ENCODE measurements at places on chromosomes 2 and 18.

- DNase-seq: no peak
Observed at GRCh38 chr2:240277073-240277806, 136.8 kb upstream of the OTOS start.

GRCh38 chr2:5230855-5231254, 461.3 kb upstream of the SOX11 start:
- DNase-seq: no peak

- no peak for DNase-seq
Observed at GRCh38 chr2:8545695-8546611, 135.9 kb upstream of the ID2 start.

DNA sequence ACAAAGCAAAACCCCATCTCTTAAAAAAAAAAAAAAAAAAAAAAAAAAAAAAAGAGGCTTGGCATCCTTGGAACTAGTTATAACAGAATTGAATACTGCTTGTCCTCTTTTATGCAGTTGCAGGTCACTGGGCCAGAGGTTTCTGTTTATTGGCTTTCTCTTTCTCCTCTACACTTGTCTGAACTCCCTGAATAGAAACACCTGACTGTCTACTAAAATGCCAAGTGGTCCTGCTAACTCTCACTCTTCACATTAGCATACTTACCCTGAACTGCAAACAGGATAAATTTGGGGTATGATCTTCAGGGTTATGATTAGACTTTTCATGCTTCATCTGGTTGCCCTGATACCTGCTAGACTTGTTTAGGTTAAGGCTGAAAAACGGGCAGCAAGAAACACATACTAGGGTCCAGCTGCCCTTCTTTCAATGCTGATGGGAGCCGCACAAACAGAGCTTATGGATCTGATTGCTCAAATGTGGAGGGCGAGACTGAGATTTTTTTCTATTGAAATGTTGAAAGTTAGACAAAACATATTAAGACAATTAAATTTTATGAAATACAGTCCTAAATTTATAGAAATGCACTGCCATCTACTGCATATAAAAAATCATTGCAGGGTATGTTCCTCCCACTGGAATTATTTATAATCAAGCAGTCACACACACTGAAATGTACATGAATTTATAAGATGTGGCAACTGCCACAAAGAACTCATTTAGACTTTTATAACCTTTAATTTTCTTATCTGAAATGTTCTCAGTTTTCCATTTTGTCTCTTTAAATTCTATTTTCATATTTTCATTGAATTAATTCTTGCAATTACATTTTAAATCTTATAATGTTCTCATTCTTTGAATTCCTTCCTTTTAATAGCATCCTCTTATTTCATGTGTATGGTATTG, 40.8 kb downstream of the GTF3C3 start:
- DNase-seq: no peak

DNA sequence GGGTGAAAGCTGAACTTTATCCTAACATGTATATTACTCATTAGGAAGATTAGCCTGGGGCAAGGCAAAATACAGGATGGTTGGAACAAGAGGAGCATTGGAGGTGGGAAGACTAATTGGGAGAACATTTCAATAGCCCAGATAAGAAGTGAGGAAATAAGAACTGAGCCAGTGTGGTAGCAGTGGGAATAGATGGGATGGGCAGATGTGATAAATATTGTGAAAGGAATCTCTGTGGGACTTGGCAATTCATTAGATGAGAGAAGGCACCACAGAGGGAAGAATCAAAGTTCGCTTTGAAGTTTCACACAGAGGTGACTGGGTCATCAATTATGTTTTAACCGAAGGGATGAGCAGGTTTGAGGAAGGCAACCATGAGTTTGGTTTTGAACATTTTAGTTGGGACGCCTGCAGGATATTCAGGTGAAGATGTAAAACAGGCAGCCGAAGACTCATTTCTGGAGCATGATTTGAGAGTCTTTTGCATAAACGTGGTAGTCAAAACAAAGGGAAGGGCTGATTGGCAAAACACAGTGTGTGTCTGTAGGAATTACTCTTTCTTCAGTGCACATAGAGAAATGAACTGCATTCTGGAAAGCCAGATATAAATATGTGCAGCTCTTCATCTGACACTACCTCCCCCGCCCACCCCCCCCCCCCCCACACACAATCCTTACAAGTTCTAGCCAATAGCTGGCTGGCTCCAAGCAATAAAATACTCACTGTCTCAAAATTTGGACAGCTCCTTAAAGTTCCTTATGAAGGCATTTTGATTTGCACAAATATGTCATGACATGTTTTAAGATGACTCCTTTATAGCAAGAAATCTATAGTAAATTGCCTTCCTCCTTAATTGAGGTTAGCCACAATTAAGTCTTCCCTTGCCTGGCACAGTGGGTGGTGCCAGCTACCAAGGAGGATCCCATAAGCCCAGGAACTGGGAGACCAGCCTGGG, 1.9 kb upstream of the SLC1A4 start:
- DNase-seq: no peak

GRCh38 chr2:135163306-135163705, 111.2 kb downstream of the RAB3GAP1 start:
- DNase-seq: no peak

DNA sequence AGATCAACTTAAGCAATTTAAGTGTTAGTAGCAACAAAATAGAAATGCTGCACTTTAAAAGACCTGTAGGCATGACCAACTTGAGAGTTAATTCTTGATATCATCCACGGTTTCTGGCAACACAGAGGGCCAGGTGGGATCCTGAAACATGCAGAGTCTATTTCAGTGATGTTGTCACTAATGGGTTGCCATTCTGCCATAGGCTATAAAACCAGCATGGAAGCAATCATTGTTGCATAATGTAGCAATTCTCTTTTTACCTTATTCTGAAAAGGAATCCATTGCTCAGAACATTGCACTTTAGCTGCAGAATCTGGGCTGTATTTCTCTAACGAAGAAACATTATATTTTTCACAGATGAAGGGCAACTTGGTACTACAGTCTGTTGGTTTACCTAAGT, 53.9 kb upstream of the CD302 start:
- no peak for DNase-seq

- DNase-seq: no peak
Observed at GRCh38 chr2:241945311-241945710, 75.8 kb downstream of the RTP5 start.

- DNase-seq: no peak
Observed at GRCh38 chr2:220781622-220782241, 790.4 kb downstream of the EPHA4 start.

- peak; percentile 87 for DNase-seq
Observed at GRCh38 chr18:57771193-57771592, 31.9 kb downstream of the ATP8B1 start.

- DNase-seq: no peak
Observed at GRCh38 chr2:37630776-37631175, 40.7 kb downstream of the CDC42EP3 start.

DNA sequence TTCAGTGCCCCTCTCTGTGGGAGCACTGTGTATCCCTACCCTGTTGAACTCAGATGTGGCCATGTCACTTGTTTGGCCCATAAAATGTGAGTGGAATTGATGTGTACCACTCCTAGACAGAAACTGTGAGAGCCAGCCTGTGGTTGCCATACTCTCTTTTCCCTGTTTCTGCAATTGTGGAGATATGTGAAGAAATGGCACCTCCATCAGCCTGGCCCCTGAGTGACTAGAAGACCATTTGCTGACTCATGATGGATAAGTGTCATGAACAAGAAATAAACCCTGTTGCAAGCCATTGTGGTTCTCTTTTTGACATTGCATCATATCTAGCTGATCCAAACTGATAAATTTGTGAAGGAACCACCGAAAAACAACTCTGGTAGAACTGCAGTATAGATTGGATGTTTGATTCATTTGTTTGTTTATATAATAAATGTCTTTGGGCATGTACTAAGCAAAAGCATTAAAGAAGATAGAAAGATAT, 214.5 kb upstream of the FBXO11 start:
- no peak for DNase-seq

DNA sequence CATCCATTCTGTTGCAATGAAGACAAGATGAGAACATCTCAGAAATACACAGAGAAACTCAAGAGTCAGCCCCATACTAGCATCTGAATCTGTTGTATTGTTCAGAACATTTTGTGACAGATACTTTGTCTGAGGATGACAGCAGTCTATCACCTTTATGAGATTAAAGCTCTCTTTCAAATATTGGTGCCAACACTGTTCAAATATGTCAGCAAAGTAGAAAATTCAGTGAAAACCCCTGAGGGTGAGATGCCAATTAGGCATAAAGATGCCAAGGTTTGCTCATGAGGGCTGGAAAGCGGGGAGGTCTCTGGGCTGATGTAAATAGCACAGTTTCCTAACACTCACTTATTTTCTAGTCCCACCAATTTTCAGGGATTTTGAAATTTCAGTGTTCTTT, 1054.2 kb upstream of the CRIM1 start:
- DNase-seq: no peak

GRCh38 chr2:207265869-207266268, 100.1 kb upstream of the KLF7 start:
- DNase-seq: no peak

DNA sequence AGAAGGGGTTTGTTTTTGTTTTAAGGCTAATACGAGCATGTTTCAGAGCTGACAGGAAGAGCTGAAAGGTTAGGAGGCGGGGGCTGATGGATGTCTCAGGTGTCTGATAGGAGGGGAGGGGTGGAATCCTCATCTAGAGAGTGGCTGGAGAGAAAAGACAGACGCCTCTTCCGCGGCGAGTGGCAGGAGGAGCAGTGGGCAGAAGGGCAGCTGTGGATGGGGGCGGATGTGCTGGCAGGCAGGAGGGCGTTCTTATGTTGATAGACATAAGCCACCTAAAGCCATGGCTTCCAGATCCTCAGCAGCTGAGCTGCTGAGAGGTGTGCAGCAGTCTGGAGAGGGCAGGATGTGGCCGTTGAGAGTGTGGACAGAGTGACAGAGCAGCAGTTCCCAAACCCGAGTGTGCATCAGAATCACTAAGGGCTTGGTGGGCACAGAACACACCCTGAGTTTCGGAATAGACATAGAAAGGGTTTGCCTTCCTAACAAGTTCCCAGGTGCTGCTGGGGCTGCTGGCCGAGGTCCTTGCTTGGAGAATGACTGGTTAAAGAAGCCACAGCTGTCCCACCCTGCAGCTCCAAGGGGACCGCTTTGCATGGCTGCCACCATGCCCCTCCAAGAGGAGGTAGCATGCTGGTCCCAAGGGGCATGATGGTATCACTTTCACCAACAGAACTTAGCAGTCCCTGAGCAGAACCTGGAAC, 3.0 kb upstream of the ITM2C start:
- no peak for DNase-seq

GRCh38 chr18:61530681-61531080, 197.5 kb downstream of the CDH20 start:
- DNase-seq: no peak

GRCh38 chr2:176174382-176174823, 14.1 kb upstream of the HOXD1 start:
- no peak for DNase-seq

GRCh38 chr2:163737563-163737962, 1.8 kb upstream of the FIGN start:
- no peak for DNase-seq

DNA sequence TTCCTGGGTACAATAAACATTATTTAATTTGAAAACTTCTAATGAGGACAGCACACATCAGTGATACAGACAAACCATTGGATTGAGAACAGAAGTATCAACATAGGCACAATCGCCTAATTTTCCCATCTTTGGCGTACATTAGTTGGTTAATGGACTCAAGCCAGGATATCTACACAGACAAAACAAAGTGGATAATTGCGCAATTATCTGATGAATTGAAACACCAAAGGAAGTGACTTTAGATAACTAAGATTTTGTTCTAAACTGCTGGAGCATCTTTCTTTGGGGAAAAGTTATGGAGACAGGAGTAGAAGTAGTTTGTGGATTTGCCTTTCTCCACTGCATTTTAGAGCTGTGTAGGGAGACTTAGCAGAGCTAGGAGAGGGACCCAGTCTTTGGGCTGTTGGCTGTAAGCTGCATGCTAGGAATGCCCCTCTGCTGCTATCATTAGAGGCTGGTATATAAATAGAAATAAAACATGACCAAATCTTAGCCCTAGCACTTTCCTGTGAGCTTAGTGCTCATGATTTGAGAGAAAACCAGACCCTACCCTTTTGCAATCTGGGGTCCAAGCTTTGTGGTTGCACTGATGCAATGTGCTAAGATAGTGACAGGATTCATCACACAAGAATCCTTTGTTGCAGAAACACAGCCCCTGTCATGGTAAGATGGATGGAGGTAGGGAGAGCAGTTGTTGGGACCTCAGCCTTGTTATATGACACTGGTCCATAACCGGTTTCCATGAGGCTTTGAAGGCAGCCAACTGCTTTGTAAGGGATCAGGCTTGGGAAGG, 264.5 kb upstream of the PIK3C3 start:
- no peak for DNase-seq

- no peak for DNase-seq
Observed at GRCh38 chr2:96523659-96524481, 12.7 kb upstream of the ARID5A start.

- DNase-seq: no peak
Observed at GRCh38 chr2:127712999-127713398, 11.7 kb downstream of the SFT2D3 start.

DNA sequence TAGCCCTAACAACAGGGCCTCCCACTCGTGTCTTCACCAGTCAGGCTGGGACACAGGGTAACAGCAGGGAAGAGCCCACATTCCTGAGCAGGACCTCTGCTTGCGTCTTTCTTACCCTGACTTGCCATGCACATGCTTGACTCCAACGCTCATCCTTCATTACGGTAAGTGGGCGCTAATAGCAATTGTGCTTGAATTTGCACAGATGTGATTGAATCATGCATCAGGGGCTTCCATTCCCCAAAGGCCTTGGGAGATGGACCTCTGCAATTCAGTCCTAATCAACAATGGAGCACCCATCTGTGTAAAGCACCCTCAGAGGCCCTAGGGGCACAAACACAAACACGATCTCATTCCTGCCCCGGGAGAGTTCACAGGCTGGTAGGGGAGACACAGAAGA, 13.5 kb downstream of the TEX51 start:
- DNase-seq: no peak

DNA sequence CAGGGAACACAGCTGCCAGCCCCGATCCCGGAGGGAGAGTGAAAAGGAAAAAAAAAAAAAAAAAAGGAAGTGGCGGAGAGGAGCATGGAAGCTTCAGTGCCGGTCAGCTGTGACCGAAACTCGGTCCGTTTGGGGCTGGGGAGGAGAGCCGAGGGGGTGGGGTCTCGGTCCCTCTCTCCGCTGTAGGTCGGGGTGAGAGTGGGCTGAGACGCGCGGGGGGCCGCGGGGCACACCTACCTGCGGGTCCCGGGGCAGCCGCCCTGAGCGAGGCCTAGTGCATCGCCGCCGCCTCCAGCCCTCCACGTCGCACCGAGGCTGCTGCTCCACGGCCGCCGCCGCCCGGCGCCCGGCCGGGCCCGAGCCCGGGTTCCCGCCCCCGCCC, 536 bp downstream of the VPS54 start:
- DNase-seq: no peak

All from LoVo (cell line).